ENCODE measurements at places on chromosomes 2 and 18.
A peak's percentile ranks its signal among the peaks of the same experiment; 100 is the strongest.

DNA sequence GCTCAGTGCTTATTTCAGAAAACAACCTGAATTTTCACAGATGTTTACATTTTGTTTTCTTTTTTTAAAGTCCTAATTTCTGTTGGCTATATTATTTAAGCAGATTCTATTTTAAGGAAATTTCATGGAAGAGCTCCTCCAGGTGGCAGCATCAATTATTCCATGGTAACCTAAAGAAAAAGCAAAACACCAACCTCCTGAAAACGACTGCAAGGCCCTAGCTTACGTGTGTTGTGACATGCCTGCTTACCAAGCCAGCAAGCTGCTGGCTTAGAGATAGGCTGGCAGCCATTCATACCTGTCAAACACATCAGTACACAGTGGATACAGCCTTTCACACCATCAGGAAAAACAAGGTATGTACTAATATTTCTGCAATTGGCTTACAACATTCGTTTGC is 64.9 kb downstream of the LPIN2 start:
- DNase-seq = no peak

DNA sequence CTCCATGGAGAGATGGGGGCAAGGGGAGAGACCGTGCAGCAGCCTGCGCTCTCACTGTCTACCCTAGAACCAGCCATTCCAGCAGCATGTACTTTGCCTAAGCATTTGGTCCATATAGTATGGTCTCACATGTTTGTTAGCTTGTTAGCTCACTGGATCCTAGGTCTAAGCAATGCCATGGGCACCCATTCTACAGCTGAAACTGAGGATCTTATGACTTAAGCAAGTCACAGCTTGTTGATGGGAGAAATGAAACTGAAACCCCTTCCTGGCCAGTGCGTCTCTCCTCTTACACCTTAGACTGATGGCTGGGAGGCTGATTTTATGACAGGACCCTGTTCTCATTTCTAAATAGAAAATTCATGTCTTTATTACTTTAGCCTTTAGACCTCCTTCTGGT is 90.1 kb downstream of the EPAS1 start:
- DNase-seq = no peak

DNA sequence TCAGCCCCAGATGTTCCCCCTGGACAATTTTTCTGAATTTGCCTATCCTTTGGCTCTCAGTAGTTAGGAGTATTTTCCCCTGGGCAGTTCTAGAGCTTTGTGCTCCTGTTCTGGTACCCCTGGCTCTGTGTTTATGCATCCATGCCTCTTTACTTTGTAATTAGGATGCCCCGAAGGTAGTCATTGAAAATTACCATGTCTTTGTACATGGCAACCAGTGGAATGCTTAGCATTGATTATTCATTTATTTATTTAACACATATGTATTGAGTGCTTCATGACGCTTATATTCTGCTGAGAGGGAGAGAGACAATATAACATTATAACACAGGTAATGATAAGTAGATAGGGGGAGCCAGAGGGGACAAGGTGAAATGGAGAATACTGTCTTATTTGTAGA is 346.5 kb downstream of the PARD3B start:
- no peak for DNase-seq

GRCh38 chr2:215535125-215535668 is 99.3 kb upstream of the FN1 start:
- DNase-seq = no peak

GRCh38 chr2:229417916-229418315 is 146.8 kb upstream of the PID1 start:
- peak; percentile 93 for DNase-seq

All from NCI-H2029 (cell line).